ENCODE measurements at places on chromosomes 2 and 18. TPM values are rescaled to one million over a fixed set of nuclear protein-coding genes. Genes with fewer than 3 reads are reported as not detected.

Gene GDF7
- total RNA-seq: 0.14 TPM

Gene SP5
- not detected for total RNA-seq

Gene FAM237A
- not detected for total RNA-seq

Gene MTCL1
- total RNA-seq: 11.8 TPM

Gene LIMS3
- total RNA-seq: 1.4 TPM

Gene GALM
- total RNA-seq: 8.6 TPM

Gene SLC9A2
- total RNA-seq: 0.07 TPM

Gene STEAP3
- 17.2 TPM for total RNA-seq

Gene ADAM23
- total RNA-seq: 0.09 TPM

Gene CFC1
- total RNA-seq: not detected

Gene ZAP70
- total RNA-seq: not detected

Gene YIPF4
- 9.1 TPM for total RNA-seq

Gene ITPRIPL1
- 0.99 TPM for total RNA-seq

Gene MFSD6
- total RNA-seq: 55.3 TPM

Gene TACR1
- not detected for total RNA-seq

Gene SH3RF3
- 1.1 TPM for total RNA-seq

All from airway epithelial cell (primary cell).